Coronary artery (tissue), 2 donors: ENCODE measurements at places on chromosomes 12 and 14.

GRCh38 chr12:89469361-89469760 is 55.2 kb downstream of the GALNT4 start:
- no peak for DNase-seq

GRCh38 chr14:91027561-91027960 is 32.9 kb downstream of the RPS6KA5 start:
- DNase-seq, result no peak

DNA sequence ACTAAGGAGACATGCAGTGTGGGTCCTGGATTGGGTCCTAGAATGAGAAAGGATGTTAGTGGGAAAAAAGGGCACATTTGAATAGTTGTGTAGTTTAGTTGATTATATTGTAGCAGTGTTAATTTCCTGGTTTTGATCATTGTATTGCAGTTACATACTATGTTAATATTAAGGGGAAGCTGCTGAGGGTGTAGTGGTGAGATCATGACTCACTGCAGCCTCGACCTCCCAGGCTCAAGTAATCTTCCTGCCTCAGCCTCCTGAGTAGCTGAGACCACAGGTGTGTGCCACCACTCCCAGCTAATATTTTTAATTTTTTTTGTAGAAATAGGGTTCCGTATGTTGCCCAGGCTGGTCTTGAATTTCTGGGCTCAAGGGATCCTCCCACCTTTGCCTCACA is 21.7 kb downstream of the BORCS5 start:
- DNase-seq, result no peak

DNA sequence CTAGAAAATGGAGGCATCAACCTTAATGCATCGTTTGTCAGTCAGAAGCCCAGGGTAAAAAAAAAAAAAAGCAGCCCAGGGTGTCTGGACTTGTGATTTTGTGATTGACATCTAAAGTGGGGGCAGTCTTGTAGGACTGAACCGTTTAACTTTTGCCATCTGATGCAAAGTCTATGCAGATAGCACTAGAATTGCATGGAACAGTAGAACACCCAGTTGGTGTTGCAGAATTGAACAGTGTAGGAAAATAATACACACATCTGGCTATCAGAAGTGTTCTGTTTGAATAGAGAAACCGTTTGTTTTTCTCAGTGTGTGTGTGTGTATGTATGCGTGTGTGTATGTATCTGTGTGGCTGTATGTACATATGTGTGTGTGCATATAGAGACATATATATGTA is 45.0 kb downstream of the SLCO1A2 start:
- no peak for DNase-seq

DNA sequence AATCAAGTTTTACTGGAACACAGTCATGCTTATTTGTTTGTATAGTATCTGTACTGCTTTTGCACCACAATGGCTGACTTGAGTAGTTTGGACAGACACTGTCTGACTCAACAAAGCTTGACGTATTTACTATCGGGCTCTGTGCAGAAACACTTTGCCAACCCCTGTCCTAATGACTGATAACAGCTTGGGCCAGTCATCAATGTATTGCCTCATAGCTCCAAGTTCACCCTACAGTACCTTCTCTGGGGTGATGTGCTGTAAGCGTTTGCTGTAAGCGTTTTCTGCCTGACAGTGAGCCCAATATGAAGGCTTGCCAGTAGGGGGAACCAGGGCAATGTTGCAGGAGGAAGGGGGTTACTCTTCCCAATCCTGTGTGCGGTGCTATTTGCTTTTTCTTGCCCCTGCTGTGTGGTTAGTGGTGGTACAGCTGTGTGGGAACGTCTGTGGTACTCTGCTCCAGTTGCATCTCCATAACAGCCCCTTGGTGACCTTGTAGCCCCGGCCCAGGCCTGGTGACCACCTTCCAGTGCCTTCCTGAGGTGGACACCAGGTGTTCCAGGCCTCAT is 5.4 kb upstream of the CCDC177 start:
- DNase-seq, result peak; percentile 76

GRCh38 chr12:11397366-11397765 is 2.0 kb upstream of the PRB2 start:
- DNase-seq, result no peak
